ENCODE measurements at places on chromosomes 3 and 15.

DNA sequence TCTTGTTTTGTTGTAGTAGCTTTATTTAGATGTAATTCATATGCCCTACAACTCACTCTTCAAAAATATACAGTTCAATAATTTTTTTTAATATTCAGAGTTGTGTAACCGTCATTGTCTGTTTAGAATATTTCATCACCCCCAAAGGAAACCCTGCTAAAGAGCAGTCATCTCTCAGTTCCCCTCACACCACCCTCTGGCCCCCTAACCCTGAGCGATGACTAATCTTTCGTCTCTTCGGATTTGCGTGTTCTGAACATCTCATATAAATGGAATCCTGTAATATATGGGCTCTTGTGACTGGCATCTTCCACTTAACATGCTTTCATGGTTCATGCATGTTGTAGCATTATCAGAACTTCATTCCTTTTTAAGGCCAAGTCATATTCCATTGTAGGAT lies 183.8 kb downstream of the ATG7 start:
- no peak for DNase-seq

- DNase-seq, result no peak
These were observed 246.5 kb upstream of the PEX5L start for GRCh38 chr3:180283251-180283650.

GRCh38 chr3:20573175-20573574 lies 387.2 kb upstream of the SGO1 start:
- DNase-seq, result no peak

- DNase-seq, result no peak
These were observed 10.7 kb downstream of the CEP63 start for GRCh38 chr3:134496471-134497071.

GRCh38 chr3:66068255-66068654 lies 29.5 kb upstream of the MAGI1 start:
- no peak for DNase-seq

- no peak for DNase-seq
These were observed 199.4 kb downstream of the OCA2 start for GRCh38 chr15:27899583-27900285.

DNA sequence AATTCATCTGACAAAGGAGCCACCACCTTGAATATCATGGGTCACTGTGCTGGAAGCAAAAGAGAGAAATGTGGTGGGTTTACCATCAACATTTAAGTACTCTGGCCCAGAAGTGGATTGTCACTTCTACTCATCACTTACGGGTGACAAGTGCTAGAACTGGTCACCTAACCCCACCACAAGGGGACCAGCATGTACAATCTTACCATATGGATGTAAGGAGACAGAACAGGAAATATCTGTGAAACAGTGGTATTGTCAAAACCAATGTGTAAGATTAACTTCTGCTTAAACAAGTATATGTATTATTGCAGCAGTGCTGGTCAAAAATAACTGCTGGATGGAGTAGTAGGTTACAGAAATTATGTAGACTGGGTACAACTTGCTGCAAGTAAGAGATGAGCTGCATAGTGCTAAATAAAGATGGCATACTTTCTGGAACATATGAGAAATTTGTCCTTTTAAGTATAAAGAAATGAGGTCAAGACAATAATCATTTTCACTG lies 171.8 kb downstream of the POTEB3 start:
- DNase-seq, result no peak

DNA sequence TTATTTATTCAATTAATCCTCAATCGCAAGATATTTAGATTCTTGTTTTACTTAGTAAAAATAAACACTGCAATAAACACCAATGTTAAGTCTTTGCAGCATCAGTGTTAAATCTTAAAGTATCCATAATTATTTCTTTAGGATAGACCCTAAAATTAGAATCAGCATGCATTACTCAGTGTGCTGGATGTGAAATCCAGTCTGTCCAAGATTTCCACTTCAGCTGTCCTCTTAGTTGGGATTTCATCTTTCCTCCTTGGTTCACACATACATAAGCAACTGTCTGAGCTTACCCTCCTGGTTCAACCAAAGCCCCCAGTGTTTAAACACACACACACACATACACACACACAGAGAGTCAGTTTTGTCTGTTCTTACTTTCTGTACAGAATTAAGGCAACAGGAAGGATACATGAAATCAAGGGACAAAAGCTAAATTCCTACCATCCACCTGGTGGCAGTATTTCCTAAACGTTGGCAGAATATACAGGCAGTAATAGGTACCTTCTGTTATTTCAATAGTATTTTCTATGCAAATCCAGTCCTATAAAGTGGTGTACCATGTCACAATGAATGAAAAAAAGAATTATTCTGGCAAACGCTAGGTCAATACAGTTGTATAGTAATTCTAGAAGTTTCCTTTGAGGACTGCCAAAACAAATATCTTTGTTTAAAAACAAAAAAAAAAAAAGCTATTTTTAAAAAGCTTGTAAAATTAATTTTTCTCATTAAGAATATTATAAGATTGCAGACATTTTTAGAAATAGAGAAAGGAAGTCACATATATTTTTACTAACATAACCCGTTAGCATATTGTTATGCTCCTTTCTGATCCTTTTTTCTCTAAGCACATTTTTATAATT lies 27.3 kb upstream of the DMXL2 start:
- DNase-seq, result no peak

- DNase-seq, result no peak
These were observed 101.2 kb upstream of the RGMA start for GRCh38 chr15:93190238-93190637.

- no peak for DNase-seq
These were observed 196.7 kb downstream of the PLCH1 start for GRCh38 chr3:155548195-155548594.

- DNase-seq, result no peak
These were observed 27.0 kb upstream of the CAPN3 start for GRCh38 chr15:42332331-42332730.

DNA sequence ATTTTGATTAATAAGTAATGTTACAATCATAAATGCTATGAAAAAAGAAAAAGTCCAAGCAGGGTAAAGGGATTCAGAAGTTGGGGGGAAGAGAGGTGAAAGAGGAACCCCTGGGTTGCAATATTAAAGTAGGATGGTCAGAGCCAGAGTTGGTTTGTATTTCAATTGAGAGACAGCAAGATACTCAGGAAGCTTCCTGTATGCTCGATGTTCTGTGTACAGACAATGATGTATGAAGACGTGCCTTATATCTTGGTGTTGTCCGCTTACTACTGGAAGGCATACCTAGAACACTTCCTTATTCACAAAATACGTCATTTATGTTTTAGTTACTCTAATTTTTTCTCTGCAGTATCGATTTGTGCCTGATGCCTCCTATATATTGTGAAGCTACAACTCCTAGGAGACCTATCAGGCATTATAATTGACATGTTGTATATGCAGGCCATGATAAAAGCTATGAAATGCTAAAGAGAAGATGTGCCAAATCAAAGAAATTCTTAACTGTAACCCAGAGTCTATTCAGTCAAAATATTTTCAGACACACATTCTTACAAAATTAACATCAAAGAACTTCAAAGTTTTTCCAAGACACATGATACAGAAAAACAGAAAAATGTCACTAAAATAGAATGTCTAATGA lies 87.5 kb downstream of the TBL1XR1 start:
- no peak for DNase-seq

DNA sequence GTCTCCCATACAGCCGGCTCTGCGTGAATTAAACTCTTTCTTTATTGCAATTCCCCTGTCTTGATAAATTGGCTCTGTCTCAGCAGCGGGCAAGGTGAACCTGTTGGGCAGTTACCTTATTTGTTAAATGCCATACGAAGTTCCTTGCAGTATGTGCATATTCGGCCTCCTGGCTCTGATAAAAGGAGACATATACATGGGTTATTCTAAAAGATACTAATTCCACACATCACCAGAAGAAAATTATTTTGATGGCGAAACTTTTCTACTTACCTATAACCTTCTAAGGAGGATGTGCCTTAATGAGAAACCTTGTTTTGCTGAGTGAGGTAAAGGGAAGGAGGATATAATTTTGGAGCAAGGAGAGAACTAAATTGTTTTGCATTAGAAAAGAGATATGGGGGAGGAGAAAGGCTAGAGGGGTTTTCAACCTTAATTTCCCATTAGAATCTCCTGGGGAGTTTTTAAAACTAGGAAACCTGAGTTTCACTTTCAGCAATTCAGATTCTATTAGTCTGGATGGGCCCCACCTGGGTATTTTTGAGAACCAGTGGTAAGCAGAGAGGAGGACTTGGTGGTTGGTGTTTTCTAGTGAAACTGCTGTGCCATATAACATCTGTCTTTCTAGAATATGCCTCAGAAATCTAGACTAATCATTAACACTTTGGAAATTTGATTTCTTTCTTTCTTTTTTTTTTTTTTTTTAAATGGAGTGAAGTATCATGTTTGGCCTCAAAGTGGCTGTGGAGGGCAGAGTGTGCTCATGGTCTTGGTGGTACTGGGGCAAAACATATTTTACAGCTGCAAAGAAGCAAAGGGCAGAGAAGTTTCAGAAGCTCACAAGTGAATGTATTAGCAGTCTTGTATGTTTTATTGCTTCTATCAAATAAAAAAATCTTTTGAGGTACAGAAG lies 23.0 kb downstream of the NANOGP8 start:
- DNase-seq, result no peak

DNA sequence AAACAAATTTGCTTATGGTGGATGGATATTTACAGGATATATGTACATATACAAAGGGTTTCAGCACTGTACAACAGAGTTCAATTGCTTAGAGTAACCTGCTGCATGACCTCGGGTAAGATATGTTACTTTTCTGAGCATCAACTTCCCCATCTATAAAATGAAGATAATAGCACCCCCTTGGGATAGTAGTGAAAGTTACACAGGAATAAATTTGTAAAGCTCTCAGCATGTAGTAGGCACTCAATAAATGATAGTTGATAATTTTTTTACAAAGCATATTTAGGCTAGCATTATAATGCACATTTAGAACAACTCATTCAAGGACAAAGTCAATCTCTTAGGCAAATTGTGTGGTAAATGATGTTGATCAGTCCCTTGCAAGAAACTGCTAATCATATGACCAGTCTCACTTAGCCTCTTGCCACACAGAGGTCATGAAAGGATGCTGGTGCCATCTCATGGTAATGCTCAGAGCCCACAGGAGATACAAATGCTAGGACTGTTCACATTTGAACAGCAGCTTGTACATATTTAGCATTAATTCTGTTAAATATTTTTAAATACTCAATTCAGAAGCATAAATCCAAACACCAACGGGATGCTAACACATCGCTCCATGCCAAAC lies 123.9 kb downstream of the MAGI1 start:
- DNase-seq, result no peak

- DNase-seq, result no peak
These were observed at the start of gene IQCF5 for GRCh38 chr3:51875501-51875900. Gene IQCF5 (minus strand): TSS chr3:51875601. CDS start chr3:51875531, 70 bp downstream.

DNA sequence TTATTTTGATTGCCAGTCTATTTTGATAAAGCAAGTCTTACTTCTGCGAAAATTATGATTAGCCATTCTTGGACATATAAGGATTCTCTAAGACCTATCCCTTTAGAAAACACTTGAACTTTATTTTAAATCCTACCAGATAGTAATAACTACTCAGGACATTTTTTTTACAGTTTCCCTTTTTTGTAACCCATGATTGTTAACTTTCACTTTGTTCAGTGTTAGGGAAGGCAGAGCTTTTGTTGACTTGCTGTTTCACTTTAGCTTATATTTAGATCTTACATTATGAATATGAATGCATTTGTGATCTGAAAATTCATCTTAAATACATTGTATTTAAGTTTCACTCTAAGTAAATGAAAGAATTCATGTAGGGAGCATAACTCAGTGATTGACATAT lies 167.0 kb downstream of the AKAP13 start:
- DNase-seq, result no peak

DNA sequence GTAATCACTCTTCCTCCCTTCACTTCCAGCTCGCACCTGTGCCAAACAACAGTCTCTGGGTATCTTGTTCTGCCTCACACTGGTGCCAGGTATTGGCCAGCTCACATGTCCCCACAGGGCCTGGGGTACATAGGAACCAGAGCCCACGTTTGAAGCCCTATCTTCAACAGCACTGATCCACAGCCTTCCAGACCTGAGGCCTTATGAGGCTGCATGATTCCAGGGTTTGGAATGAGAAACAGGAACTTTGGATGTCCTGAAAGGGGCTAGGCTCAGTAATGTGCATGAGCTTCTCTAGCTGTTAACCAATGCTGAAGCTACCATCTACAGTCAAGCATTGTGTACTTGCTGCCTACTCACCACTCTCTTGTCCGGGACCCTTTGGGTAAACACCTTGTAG lies 92.4 kb downstream of the GPR156 start:
- DNase-seq, result no peak

DNA sequence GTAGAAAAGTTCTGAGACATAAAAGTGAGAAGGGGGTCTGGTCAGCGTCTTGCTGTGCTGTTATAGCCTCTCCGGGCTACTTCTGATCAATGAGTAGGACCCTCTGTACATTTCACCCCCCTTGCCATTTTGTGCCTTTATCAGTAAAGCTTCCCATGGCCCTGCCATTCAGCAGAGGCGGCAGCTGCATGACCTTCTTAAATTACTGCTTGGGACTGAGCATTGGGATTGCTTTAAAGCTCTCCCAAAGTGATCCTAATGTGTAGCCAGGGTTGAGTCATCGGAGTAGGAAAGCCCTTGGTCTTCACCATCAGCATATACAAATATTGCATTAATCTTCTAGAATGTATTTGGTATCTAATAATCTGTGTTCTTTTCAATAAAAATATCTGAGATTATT lies 70.2 kb downstream of the FMN1 start:
- no peak for DNase-seq

DNA sequence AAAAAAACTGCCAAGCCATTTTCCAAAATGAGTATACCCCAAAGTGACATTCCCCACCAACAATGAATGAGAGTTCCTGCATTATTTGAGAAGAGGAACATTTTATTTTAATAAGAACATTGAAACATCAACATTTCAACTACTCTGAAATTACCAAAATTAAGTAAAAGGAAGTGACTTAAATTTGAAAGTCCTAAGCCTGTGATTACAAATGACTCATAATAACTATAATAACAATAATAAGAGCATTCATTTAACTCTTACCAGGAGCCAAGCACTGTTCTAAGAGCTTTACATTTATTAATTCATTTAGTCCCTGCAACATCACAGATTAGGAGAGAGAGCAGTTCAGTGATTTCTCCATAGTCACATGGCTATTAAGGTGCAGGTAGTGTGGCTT lies 32.4 kb downstream of the LRRC28 start:
- DNase-seq, result no peak
